Breast epithelium (tissue), 4 donors: ENCODE measurements at places on chromosomes 5 and 9.

DNA sequence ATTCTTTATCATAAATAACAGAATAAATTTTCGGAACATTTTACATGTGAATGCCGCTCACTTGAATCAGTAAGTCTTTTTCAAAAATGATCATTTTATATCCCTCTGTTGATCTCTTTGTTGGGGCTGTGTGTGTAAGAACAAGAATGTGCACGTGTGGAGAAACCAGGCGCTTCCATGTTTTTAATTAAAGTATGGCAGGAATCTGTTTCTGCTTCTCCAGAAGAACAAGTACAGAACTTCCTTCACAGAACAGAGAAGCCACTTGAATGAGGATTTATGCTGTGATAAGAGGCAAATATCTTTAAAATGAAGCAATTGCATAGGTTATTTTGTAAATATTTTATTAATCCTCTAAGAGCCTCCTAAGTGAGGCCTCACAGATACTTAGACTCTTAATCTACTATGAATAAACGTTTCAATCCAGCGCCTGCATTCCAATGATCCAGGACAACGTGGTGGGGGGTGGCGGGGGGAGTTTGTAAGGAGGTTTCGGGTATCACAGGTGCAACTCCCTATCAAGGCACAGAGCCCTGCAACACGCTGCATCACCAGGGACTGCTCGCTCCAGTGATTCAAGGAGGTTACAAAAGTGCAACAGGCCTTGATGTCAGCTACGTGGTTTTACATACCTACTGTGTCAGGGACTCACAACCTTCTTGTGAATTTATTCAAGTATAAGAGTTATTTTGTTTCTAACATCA lies 409.2 kb downstream of the BNC2 start:
- H3K4me3 ChIP-seq, result no peak overlapping the region
- H3K4me1 ChIP-seq, result no peaks in the 10 kb centered on the region
- H3K36me3 ChIP-seq, result no peaks in the 10 kb centered on the region

GRCh38 chr9:128882677-128883603 lies 1.0 kb downstream of the LRRC8A start:
- H3K4me1 ChIP-seq, result peaks cover 30% of the 10 kb centered on the region
- DNase-seq, result no peak
- H3K36me3 ChIP-seq, result no peaks in the 10 kb centered on the region

- H3K27ac ChIP-seq, result no peak overlapping the region
- DNase-seq, result no peak
- no peaks in the 10 kb centered on the region for H3K36me3 ChIP-seq
- no peaks in the 10 kb centered on the region for H3K27me3 ChIP-seq
- H3K4me1 ChIP-seq, result no peaks in the 10 kb centered on the region
Observed at GRCh38 chr9:137470785-137471184, 11.7 kb upstream of the NSMF start.

- no peaks in the 10 kb centered on the region for H3K27me3 ChIP-seq
- H3K4me3 ChIP-seq, result no peak overlapping the region
- H3K4me1 ChIP-seq, result no peaks in the 10 kb centered on the region
Observed at GRCh38 chr9:34907044-34907443, 51.0 kb upstream of the PHF24 start.

- no peak overlapping the region for H3K27ac ChIP-seq
- no peak for DNase-seq
- no peaks in the 10 kb centered on the region for H3K36me3 ChIP-seq
- H3K4me3 ChIP-seq, result no peak overlapping the region
Observed at GRCh38 chr5:61866930-61867329, 439.1 kb upstream of the KIF2A start.

- no peaks in the 10 kb centered on the region for H3K36me3 ChIP-seq
- no peak for DNase-seq
- H3K4me1 ChIP-seq, result no peaks in the 10 kb centered on the region
- no peak overlapping the region for H3K27ac ChIP-seq
- H3K4me3 ChIP-seq, result no peak overlapping the region
Observed at GRCh38 chr5:101390151-101390908, 487.2 kb upstream of the ST8SIA4 start.

- H3K4me1 ChIP-seq, result no peaks in the 10 kb centered on the region
- no peak overlapping the region for H3K27ac ChIP-seq
- H3K27me3 ChIP-seq, result no peaks in the 10 kb centered on the region
- no peaks in the 10 kb centered on the region for H3K36me3 ChIP-seq
- H3K4me3 ChIP-seq, result no peak overlapping the region
Observed at GRCh38 chr9:90965226-90966030, 163.8 kb downstream of the SYK start.

GRCh38 chr5:39775086-39775796 lies 350.5 kb upstream of the DAB2 start:
- H3K4me3 ChIP-seq, result no peak overlapping the region
- H3K4me1 ChIP-seq, result no peaks in the 10 kb centered on the region
- no peaks in the 10 kb centered on the region for H3K36me3 ChIP-seq
- no peaks in the 10 kb centered on the region for H3K27me3 ChIP-seq
- no peak overlapping the region for H3K27ac ChIP-seq
- DNase-seq, result no peak

DNA sequence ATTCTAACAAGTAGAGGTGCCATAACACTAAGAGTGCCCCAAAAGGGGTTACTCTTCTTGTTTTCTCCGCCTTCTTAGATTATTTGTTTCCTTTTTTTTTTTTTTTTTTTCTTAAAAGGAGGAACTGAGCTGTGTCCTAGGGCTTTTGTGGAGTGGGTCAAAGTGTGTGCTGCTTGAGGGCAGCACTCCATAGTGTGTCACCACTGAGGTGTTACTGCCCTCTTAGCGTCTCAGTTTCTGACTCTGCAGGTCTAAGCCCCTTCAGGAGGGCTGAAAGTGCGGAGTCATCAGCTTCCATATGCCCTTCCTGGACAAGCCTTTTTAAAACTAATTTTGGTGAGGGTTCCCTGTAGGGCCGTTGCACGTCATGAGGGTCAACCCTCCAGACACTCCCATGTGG lies 12.6 kb upstream of the NANS start:
- H3K27ac ChIP-seq, result no peak overlapping the region
- no peaks in the 10 kb centered on the region for H3K36me3 ChIP-seq
- no peak for DNase-seq
- no peak overlapping the region for H3K4me3 ChIP-seq

- H3K4me3 ChIP-seq, result no peak overlapping the region
- no peak for DNase-seq
- H3K4me1 ChIP-seq, result no peaks in the 10 kb centered on the region
- H3K27ac ChIP-seq, result no peak overlapping the region
- H3K36me3 ChIP-seq, result no peaks in the 10 kb centered on the region
- H3K27me3 ChIP-seq, result no peaks in the 10 kb centered on the region
Observed at GRCh38 chr5:59471463-59471862, 422.1 kb downstream of the PDE4D start.

DNA sequence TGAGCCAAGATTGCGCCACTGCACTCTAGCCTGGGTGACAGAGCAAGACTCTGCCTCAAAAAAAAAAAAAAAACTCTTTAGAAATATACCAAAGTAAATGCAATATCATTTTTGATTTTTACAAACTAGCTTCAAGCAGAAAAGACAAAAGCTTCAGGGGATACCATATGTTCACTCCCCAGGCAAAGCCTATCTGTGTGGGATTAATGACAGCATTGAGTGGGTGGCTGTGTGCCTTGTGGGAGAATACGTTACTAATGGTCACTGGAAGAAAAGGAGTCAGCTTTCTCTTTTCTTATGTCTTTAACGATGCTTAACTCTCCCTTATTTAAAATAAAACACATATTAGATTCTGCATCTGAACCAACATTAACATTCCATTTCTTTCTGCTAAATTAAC lies 1.9 kb downstream of the PCA3 start:
- H3K36me3 ChIP-seq, result no peaks in the 10 kb centered on the region
- no peak for DNase-seq
- H3K4me3 ChIP-seq, result no peak overlapping the region
- no peak overlapping the region for H3K27ac ChIP-seq
- H3K27me3 ChIP-seq, result no peaks in the 10 kb centered on the region
- H3K4me1 ChIP-seq, result no peaks in the 10 kb centered on the region

GRCh38 chr5:173932695-173933139 lies 44.6 kb downstream of the CPEB4 start:
- no peaks in the 10 kb centered on the region for H3K4me1 ChIP-seq
- no peaks in the 10 kb centered on the region for H3K27me3 ChIP-seq
- H3K36me3 ChIP-seq, result no peaks in the 10 kb centered on the region
- H3K27ac ChIP-seq, result no peak overlapping the region
- no peak overlapping the region for H3K4me3 ChIP-seq
- no peak for DNase-seq

DNA sequence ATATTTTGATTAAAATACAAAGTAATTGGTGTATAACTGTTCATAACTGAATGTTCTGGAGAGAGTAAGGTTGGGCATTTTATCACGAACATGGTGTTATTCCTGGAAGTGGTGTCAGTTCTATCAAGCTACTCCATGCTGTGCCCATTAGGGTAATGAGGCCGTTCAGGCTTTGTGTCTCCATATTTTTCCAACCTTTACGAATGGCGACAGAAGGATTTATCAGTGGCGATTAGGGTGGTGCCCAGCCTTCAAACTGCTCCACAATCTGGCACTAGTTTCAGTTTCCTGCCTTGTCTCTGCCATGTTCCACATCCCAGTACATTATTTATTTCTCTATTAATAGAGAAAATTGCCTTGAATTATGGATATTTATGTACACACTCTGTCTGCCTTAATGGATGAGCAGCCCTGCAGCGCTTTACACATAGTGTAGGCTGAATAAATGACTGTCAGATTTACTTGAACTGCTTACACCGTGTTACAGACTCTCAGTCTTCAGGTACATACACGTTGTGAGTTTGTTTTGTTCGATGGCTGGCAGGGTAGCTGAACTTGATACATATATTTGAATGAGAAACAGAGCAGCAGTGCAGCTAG lies 23.9 kb upstream of the TMC1 start:
- no peaks in the 10 kb centered on the region for H3K36me3 ChIP-seq
- DNase-seq, result no peak
- H3K4me3 ChIP-seq, result no peak overlapping the region
- no peaks in the 10 kb centered on the region for H3K4me1 ChIP-seq
- H3K27me3 ChIP-seq, result no peaks in the 10 kb centered on the region

- no peak for DNase-seq
- no peaks in the 10 kb centered on the region for H3K27me3 ChIP-seq
- H3K36me3 ChIP-seq, result no peaks in the 10 kb centered on the region
- H3K4me3 ChIP-seq, result peak overlapping the region; percentile 90
- peaks cover 7% of the 10 kb centered on the region for H3K4me1 ChIP-seq
- peak overlapping the region; percentile 99 for H3K27ac ChIP-seq
Observed at GRCh38 chr5:55993013-55993412, 1.8 kb downstream of the IL6ST start.

- H3K4me3 ChIP-seq, result no peak overlapping the region
- H3K4me1 ChIP-seq, result no peaks in the 10 kb centered on the region
- no peaks in the 10 kb centered on the region for H3K27me3 ChIP-seq
- DNase-seq, result no peak
- no peak overlapping the region for H3K27ac ChIP-seq
Observed at GRCh38 chr9:107246259-107247254, 36.5 kb upstream of the RAD23B start.

DNA sequence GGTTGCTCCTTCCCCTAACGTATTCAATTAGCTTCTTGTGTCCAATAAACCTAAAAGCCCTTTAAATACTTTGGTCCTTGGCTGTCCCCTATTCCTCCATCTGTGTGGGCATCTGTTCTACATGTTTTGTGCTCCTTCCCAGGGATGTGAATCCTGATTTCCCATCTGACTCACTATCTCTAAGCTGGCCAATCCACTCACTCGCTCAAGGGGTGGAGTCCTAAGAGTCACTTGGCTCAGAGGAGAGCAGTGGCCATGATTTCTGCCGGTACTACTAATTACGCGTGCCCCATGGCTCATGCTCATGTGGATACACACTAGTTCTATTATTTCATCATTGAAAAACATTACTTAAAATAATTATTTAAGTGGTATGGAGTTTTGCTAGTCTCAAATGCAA lies 89.6 kb downstream of the TAF11L14 start:
- no peaks in the 10 kb centered on the region for H3K36me3 ChIP-seq
- H3K27ac ChIP-seq, result no peak overlapping the region
- H3K4me3 ChIP-seq, result no peak overlapping the region
- DNase-seq, result no peak
- H3K27me3 ChIP-seq, result no peaks in the 10 kb centered on the region

- H3K4me3 ChIP-seq, result no peak overlapping the region
- no peaks in the 10 kb centered on the region for H3K36me3 ChIP-seq
- H3K27ac ChIP-seq, result peak overlapping the region; percentile 15
- DNase-seq, result no peak
- H3K4me1 ChIP-seq, result no peaks in the 10 kb centered on the region
- no peaks in the 10 kb centered on the region for H3K27me3 ChIP-seq
Observed at GRCh38 chr5:99900302-99900852, 634.8 kb upstream of the FAM174A start.

- H3K27ac ChIP-seq, result no peak overlapping the region
- H3K27me3 ChIP-seq, result no peaks in the 10 kb centered on the region
- no peak for DNase-seq
- no peaks in the 10 kb centered on the region for H3K36me3 ChIP-seq
- H3K4me1 ChIP-seq, result no peaks in the 10 kb centered on the region
- H3K4me3 ChIP-seq, result no peak overlapping the region
Observed at GRCh38 chr9:29322240-29322639, 1749.0 kb upstream of the C9orf72 start.

DNA sequence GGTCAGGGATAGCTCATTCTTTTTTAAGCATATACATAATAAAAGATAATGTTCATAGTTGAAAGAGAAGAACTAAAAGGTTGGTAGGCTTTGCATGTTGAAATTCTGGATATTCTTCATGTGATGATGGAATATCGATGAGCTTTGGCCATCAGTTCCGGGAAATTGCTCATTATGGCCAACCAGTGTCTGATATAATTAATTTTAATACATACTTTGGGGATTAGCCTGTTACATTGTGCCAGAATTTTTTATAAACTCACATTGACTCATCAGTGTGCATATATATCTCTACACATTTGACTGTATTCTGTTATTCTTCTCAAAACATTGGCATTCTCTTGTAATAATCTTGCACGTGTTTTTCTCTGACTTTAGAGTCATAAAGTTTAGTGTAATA lies 84.3 kb downstream of the NNT start:
- H3K4me1 ChIP-seq, result no peaks in the 10 kb centered on the region
- H3K27me3 ChIP-seq, result no peaks in the 10 kb centered on the region
- H3K4me3 ChIP-seq, result no peak overlapping the region
- no peaks in the 10 kb centered on the region for H3K36me3 ChIP-seq
- no peak overlapping the region for H3K27ac ChIP-seq

- no peaks in the 10 kb centered on the region for H3K27me3 ChIP-seq
- no peaks in the 10 kb centered on the region for H3K36me3 ChIP-seq
- no peak overlapping the region for H3K27ac ChIP-seq
- no peak overlapping the region for H3K4me3 ChIP-seq
Observed at GRCh38 chr9:88781628-88782391, 209.5 kb upstream of the S1PR3 start.
